ENCODE measurements at places on chromosomes 2 and 18. TPM values are rescaled to one million over a fixed set of nuclear protein-coding genes. Genes with fewer than 3 reads are reported as not detected.

Gene CD8B2
- not detected for polyA plus RNA-seq

Gene DTYMK
- 34.5 TPM for polyA plus RNA-seq

GRCh38 chr18:13261661-13262357 is 43.2 kb downstream of the LDLRAD4 start:
- DNase-seq = no peak

DNA sequence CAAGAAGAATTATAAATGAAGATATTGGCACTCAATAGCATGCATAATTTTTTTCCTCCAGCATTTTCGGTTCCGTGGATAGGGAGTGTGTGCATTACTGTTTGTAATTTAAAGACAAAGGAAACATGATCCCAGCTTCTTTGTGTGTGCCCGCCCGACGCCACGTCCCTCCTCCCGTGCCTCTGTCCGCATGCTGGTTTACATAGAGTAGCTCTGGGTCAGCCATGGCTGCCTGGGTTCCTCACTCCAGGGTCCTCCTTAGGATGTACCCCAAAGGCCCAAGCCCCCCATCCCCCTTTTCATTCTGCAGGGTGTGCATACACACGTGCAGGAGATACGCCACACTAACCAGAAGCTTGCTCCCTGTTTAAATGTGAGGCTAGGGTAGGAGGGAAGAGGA is 214.7 kb downstream of the KLHL29 start:
- DNase-seq = no peak

GRCh38 chr2:128444121-128444771 is 125.6 kb upstream of the HS6ST1 start:
- DNase-seq = no peak

- DNase-seq = no peak
Observed at GRCh38 chr2:179952658-179953057, 54.4 kb downstream of the CWC22 start.

All from naive B cell (primary cell).